Stimulated activated CD4-positive, alpha-beta T cell treated with anti-CD3 and anti-CD28 coated beads, Interleukin-1b, Interleukin-23, amount 100 ng/mL, for 48 hours (primary cell): ENCODE measurements at places on chromosomes 16 and 17.

DNA sequence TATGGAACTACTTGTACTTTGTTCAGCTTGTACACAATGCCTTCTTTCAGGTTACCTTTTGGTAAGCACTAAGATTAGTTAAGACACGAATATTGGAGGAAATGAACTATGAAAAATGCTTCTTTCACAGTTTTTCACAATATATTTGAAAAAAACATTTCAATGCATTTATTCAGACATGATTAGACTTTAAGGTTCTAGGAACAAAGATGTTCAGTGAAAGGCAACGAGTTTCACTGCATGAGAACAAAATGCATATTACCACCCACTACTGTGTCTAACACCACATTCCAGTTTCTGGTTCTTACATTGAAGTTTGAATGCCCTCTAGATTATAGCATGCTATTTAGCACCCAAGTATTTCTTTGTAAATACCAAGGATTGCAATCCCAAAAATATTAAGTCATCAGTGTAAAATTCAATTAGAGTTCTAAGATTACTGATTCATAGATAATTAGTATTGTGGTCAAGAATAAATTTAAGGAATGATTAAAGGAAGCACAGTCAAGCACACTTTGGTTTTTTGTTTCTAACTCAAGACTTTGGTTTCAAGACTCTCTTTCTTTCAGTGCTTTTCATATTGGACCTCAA, 261.7 kb downstream of the CEP112 start:
- no peak for DNase-seq

DNA sequence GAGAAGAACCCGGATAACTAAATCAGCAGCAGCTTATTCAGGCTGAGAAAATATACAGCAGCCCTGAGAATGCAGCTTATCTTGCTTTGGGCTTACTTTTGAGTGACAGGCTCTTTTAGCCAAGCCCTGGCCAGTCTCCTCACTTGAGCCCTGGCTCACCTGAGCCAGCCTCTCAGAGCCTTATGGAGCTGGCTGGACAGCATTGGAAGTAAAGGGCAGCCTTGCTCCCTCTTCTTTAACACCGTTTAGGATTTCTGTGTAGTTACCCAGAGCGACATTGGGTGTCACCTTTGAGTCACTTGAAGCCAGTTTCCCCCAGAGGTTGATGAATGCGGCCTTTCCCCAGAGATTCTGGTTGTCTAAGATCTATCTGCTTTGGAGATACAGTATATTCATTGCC, 7.7 kb upstream of the NPIPB2 start:
- DNase-seq: no peak

- DNase-seq: no peak
Observed at GRCh38 chr17:18179196-18179595, 4.4 kb upstream of the ALKBH5 start.

- DNase-seq: no peak
Observed at GRCh38 chr17:1165836-1166235, 13.9 kb downstream of the ABR start.

- no peak for DNase-seq
Observed at GRCh38 chr17:63487014-63487339, 10.1 kb downstream of the ACE start.

- DNase-seq: no peak
Observed at GRCh38 chr16:47449788-47450187, 11.1 kb downstream of the ITFG1 start.

- no peak for DNase-seq
Observed at GRCh38 chr17:77323413-77324171, 182.8 kb downstream of the SEC14L1 start.

DNA sequence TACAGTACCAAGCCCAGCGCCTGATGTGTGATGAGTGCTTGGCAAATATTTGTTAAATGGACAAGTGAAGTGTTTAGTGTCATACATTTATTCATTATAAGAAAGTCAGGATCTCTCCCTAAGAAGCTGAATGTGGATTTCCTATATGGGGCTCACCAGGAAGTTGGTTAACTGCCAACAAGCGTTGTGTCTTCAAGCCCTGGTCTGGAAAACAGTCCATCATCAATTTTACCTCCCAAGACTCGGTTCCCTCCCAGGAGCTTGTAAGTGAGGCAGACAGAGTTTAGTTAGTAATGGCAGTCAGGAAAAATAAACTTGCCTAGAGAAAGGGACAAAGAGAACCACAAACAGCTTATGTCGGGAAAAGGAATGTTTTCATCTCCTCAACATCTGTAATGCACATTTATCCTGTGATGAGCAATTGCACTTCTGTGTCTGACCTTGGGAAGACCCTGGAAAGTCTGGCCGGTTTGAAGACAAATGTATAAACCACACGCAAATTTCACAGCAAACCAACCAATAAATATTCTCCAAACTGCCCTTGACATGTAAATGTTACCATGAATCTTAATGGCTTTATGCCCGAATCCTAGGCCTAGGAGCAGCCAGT, 28.3 kb downstream of the C16orf95 start:
- DNase-seq: no peak

DNA sequence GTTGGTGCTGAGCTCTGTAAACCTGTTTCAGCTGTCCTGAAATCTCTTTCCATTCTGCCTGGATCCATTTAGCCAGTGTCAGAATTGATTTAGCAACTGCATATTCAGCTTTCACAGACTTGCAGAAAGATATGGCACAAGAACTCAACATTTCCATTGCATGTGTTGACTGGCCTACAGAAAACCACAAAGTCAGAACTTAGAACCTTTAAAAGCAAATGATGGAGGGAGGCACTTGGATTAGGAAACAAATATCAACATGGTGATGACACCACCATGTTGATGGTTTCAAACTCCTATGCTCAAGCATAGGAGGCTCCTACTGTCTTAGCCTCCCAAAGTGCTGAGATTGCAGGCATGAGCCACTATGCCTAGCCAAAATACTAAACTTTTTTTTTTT, 52.3 kb upstream of the ARL6IP1 start:
- DNase-seq: no peak

DNA sequence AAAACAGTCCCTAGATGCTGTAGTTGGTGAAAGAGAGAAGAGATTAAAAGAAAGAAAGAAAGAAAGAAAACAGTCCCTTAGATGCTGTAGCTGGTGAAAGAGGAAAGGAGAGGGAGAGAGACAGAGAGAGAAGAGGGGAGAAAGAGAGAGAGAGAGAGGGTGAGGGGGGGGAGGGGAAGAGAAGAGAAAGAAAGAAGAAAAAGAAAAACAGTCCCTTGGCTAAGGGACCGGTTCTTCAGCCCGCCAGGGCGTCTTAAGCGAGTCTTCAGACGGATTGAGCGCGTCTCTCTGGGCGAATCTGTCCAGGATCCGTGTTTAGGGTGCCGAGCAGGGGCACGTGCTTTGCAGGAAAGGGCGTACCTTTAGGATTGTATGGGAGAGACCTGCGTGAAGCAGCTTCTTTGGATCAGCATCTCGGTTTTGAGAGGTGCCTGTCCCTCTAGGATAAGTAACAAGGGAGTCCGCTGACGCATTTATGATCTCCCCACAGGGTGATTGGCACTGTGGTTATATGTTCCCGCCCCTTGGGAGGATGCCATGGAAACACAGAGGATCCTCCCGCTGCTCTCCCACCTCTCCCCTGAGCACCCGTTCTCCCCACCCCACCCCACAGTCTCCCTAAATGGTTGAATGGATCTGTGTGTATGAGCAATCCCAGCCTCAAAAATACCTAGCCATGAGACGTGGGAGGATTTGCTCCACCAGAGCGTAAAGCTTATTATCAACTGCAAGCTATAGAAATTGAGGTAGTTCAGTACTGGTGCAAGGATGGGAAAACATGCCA, 16.7 kb downstream of the GNGT2 start:
- DNase-seq: peak; percentile 25
